NCI-H2081 treated with DMSO at 0.1 percent for 48 hours (cell line): ENCODE measurements at places on chromosomes 6 and 20.

DNA sequence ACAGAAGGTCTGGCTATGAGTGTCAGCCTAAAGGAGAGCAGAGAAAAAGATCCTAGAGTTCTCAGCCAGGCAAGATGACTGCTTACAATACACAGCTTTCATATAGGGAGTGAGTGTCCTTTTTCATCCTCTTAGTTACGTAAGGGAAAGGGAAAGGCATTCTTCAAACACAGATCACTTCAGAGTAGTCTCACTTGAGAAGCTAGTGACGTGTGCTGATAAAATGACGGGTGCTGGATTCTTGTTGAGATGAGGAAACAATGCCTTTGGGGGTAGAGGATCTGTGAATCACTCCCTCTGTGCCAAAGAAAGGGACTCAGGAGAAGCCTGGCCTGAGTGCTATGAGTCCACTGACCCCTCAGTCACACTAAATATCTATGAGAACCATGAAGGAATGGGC is 117.3 kb downstream of the QRSL1 start:
- no peak for DNase-seq

- DNase-seq = no peak
Measured at GRCh38 chr6:168756009-168756634, 315.1 kb downstream of the SMOC2 start.

GRCh38 chr6:28693033-28693750 is 167.5 kb downstream of the GPX5 start:
- no peak for DNase-seq

- no peak for DNase-seq
Measured at GRCh38 chr6:167079853-167080297, 43.0 kb upstream of the CCR6 start.

DNA sequence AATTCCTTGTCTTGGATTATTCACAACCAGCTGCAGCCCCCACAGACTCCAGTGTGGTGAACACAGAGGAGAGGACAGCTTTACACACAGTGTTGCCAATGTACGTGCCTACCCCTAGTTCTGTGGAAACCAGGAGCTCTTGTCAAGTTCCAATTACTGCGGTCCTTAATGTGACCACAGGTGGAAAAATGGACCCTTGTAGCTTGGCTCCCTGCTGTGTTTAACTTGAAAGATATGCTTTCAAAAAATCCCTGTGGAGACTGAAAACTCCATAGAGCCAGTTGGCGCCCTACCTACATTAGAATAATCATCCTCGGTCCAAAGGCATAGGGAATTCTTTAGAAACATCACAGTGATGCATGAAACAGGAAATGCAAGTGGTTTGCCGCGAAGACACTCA is 118.3 kb upstream of the SLC22A23 start:
- DNase-seq = no peak

DNA sequence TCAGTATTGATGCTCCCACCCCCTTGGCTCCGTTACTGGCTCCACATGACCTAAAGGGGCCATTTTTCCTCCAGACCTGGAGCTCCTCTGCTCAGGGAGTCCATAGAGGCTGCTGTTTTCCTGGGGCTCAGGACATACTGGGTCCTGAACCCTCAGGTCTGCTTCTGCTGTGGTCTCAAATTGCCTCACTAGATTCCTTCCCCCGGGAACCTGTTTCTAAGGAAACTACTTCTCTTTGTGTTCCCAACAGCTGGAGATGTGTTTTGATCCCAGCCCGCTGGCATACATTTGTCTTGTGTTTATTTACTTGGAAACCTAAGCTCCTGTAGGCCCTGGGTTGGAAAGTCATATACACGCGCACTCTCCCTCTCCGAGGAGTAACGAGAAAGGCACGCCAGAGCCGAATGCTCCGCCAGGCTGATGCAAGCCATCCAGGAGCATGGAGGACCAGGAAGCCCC is 222.8 kb downstream of the UST start:
- DNase-seq = no peak

GRCh38 chr20:38987777-38988176 is 25.6 kb downstream of the DHX35 start:
- no peak for DNase-seq

GRCh38 chr6:123089226-123089625 is 93.2 kb downstream of the CLVS2 start:
- no peak for DNase-seq

DNA sequence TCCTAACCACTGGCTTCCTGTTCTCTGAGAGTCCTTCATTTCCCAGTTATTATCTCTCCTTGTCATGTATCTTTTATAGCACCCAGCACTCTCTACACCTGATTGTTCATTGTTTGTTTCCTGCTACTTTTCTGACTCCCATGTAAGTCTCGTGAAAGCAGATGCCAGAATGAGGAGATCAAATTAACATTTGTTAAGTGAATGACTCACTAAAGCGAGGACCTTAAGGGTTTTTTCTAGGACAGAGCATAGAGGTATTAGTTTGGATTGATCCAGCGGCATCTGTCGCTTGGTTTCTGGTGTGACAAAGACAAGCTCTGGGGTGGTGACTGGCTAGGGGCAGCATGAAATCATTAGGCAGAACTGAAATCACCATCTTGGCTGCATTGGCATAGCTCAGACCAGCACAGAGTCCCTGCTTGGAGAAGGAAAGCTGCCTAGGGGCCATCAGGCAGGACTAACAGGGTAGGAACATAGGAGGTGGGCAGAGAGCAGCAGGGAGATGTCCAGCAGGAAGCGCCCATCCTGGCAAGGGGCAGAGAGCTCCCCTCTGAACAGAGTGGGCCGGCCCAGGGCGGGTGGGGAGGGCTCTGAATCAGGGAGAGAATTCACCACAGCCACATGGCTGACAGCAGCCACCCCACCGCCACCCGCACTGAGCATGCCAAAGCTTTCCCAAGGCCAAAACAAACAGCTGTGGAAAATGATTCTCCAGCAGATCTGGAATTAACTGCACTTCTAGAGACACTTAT is 97.1 kb upstream of the CEP85L start:
- DNase-seq = no peak

DNA sequence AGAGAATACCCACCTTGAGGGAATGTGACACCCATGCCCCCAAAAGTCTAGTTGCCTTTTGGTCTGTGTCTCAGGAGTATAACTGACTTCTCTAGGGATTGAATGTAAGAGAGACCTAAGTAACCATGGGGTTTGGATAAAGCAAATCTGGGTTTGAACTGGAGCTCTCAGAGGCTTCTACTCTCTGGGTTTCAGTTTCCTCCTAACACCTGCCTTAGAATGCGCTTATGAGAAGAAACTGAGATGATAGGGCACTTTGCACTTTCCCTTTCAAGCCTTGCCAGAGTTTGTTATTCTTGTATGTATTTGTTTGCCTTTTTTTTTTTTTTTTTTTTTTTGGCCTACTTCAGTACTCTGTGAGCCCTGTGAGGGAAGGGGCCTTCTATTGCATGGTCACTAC is 19.4 kb downstream of the SDHAF4 start:
- no peak for DNase-seq

DNA sequence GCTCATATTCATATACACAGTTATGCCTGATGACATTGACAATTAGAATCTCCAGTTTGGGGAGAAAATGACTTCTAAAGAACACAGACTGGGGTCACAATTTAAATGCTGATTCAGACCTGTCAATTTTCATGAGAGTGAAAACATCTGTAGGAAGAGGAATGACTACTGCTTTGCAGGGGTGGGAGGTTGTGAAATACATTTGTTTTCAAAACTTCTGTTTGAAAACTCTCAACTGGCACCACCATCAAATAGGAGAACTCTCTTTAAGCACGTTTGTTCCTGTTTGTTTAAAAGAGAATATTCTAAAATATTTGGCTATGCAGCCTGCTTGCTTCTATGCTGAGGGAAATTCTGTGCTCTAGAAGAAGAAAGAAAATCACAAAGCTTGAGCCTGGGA is 50.8 kb upstream of the ADGRF5 start:
- no peak for DNase-seq

DNA sequence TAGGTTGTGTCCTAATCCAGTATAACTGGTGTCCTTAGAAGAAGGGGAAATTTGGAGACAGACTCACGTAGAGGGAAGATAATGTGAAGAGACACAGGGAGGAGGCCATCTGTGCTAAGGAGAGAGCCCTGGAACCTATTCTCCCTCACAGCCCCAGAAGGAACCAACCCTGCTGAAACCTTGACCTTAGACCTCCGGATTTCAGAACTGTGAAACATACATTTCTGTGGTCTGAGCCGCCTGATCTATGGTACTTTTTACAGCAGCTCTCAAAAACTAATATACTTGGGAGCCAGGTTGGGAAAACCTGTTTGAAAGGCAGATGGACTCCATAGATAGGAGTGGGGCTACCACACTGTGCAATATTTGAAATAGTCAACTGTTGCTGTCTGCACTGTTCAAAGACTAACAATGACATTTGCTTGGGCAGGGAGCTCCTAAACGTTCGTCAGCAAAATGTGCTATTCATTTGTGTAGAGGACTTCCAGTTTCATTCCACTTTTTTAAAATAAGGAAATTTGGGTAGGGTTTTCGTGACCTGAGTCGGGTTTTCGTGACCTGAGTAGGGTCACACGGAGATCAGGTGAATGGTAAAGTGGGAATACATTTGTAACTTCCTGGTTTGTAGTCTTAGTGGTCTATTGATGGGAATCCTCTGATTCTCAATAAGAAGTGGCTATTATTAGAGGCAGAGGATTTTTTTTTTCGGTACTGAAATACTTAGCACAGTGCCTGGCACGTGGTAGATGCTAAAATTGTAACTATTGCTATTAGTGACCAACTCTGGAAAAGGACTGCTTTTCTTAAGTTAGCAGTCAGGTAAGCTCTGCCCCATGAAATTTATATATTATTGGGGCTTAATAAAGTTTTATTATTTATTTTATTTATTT is 11.4 kb downstream of the TAGAP start:
- DNase-seq = no peak

- DNase-seq = no peak
Measured at GRCh38 chr6:52576392-52577021, 353 bp downstream of the TRAM2 start.

GRCh38 chr6:139308936-139309603 is 17.3 kb upstream of the TXLNB start:
- DNase-seq = no peak

DNA sequence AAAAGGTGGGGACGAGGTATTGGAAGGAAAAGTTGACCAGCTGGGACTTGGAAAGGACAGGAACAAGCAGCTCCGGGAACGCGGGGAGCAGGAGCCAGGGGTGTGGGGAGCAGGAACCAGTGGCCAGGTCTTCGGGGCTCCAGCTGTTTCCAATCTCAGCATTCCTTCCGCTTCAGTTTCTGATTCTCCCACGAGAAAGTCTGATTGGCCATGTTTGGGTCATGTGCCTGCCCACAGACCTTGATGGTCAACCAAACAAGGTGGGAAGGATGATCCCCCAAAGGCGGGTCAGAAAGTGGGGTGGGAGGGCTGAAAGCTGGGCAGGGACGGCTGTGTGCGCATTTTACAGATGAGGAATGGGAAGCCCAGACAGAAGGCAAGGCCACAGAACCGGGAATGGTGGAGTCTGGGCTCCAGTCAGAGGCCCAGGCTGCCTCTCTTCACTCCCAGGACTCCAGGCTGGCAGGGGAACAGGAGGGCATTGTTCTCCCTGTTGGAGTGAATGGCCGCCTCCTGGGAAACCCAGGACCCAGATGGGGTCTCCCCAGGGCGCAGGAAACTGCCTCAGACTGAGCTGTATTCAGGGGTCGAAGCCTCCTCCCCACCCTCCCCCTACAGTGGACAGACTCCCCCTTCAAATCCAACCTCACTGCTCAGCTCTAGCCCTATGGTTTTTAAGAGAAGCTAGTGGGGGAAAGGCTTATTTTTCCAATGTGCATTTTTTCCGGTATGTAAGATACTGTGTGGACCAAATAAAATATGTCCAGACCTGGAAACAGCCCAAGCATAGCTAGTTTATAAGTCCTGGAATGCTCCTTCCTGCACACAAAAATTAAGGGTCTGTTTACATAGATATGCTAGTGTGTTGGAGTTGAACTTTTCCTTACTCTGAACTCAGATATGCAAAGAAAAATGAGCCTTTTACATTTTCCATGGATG is 12.2 kb upstream of the PTGIS start:
- no peak for DNase-seq

GRCh38 chr20:48703511-48704219 is 124.1 kb downstream of the PREX1 start:
- DNase-seq = no peak

GRCh38 chr6:82248273-82248735 is 760 bp upstream of the IBTK start:
- DNase-seq = no peak

DNA sequence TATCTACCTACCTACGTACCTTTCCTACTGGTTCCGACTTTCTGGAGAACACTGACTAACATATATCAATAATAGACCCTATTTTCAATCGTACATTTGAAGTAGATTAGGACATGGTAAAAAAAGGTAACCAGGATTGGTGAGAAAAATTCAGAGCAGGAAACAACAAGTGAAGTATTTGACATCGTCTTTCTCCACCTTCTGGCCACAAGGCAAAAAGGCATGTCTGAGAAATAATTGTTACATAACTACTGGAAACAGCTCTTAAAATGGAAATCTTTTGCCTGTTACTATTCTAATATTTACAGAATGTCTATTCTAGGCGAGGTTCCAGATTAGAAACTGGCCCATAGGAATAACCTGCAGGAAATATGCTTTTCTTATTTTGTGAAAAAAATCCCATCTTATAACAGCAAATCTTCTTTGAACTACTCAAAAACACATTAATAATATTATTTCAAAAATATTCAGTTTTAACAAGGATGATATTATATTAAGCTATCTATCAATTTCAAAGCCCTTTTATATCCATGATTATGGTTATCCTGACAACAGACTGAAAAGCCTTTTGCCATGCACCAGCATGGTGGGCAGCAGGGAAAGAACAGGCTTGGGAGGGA is 80.8 kb downstream of the RCAN2 start:
- DNase-seq = peak; percentile 31

DNA sequence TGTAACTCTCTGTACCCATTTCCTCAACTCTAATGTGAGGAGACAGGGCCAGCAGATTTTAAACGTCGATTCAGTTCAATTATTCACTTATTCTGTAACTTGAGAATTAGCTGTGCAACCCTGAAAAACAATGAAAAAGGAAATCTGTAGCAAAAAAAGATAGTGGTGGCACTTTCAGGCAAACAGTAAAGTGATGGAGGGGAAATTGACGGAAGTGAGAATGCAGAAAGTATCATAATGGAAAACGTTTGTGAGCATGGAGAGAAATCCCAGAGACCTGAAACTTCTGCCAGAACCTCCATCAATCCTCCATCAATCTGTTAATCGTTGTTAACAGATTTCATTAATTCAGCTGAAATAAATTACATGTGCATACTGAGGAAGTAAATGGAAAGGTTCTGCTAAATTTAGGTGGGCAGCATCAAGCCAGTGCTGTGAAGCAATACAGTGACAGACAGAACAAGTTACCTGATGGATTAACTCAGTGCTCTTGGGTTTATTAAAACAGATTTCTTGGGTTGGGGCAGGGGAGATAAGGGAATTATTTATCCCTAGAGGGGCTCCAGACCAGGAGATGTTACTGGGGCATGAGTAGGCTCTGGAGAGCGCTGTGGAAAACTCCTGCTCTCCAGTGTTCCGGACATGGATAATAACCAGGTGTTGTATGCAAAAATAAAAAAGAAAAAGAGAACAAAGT is 17.5 kb downstream of the KIZ start:
- no peak for DNase-seq
